ENCODE measurements at places on chromosomes 2 and 18.

- no peak for DNase-seq
Measured at GRCh38 chr2:215403441-215404347, 32.2 kb downstream of the FN1 start.

DNA sequence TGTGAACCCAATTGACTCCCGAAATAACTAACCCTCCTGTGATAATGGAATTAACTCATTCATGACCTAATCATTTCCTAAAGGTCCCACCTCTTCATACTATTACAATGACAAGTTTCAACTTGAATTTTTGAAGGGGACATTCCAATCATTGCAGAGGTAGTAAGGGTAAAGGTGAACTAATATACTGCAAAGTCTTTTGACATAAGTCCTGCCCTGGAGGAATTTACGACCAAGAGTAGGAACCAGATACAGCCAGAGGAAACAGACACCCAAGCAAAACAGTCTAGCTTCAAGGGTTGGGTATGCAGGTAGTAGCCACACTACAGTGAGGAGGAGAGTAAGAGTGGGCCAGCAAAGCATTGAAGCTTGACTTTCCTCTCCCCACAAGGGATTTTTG is 1.2 kb upstream of the SRBD1 start:
- DNase-seq: no peak

- no peak for DNase-seq
Measured at GRCh38 chr2:187274146-187274545, 173.9 kb downstream of the CALCRL start.

DNA sequence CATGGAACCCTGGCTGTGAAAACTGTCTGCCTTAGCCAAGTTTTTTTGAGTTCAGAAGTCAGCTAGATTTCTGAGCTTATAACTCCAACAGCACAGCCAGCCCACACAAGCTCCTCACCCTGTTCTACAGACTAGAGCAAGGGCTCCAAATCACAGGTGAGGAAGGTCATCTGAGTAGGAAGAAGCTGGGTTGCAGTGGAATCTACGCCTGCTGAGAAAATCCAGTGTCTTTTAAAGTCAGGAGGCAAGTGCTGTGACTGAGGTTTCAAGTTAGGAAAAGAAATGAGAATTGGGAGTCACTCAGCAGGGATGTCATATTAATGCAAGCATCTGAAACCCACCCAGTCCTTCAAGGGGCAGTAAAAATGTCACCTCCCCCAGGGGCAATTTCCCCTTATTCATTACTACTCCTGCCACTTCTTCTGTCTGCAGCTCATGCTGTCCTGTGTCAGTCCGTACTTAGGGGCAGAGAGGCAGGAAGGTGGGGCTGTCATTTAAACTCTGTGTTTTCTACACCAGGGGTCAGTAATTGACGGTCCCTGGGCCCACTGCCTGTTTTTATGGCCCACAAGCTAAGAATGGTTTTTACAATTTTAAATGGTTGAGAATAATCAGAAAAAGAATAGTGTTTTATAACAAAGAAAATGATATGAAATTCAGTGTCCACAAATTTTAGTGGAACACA is 551.1 kb downstream of the BCL11A start:
- DNase-seq: no peak

DNA sequence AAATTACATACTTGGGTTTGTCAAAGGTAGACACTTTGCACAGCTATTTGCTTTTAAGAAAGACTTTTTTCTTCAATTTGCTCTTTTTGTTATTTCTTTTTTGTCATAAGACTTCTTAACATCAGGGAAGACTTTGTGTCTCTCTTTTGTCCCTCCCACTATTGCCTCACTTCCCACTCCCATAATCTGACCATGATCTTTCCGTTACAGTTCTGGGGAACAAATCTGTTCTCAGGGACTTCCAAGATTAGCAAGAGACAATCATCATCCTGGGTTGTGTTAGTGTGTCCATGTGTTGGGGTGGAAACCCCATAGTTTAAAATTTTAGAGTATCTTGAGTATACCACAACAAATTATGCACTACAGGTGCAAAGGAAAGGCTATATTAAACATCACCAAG is 75.3 kb downstream of the REV1 start:
- no peak for DNase-seq

- DNase-seq: no peak
Measured at GRCh38 chr18:24126155-24126961, 12.5 kb upstream of the CABYR start.

DNA sequence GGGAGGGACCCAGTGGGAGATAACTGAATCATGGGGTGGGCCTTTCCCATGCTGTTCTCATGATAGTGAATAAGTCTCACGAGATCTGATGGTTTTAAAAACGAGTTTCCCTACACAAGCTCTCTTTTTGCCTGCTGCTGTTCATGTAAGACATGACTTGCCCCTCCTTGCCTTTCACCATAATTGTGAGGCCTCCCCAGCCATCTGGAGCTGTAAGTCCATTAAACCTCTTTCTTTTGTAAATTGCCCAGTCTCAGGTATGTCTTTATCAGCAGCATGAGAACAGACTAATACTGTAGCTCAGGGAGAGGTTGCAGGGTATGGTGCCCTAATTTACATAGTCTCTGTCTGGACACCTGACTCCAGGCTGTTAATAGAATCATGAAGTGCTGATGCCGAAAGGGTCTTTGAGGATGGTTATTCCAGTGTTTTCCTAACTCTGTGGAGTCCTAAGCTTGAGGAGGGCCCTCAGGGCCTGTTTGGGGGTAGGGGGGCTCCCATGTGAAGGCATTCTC is 343.2 kb downstream of the ALK start:
- DNase-seq: no peak

Measured in SK-N-DZ (cell line).